ENCODE measurements at places on chromosomes 11 and 22.

DNA sequence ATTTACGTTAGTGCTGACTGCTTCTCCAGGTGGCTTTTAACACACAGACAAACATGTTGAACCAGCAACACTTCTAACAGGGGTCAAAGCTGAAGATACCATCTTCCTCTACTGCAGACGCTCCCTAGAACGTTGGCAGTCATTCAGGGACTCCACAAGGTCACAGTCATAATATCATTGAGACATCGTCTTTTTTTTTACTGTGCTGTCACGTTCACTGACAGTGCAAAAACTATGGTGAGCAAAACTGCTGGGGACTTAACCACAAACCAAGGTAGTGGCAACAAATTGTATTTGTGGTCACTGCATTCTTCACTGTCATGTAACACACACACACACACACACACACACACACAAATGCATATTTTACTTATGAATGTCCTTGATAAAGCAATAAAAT lies 244.9 kb downstream of the CASP12 start:
- no peak for DNase-seq

DNA sequence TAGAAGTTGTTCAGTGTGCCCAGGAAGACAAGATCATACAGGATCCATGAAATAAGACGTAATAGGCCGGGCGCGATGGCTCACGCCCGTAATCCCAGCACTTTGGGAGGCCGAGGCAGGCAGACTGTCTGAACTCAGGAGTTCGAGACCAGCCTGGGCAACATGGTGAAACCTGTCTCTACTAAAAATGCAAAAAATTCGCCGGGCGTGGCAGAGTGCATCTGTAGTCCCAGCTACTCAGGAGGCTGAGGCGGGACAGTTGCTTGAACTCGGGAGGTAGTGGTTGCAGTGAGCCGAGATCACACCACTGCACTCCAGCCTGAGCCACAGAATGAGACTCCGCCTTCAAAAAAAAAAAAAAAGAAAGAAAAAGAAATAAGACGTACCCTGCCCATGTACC lies 56.7 kb downstream of the APOL3 start:
- no peak for DNase-seq

DNA sequence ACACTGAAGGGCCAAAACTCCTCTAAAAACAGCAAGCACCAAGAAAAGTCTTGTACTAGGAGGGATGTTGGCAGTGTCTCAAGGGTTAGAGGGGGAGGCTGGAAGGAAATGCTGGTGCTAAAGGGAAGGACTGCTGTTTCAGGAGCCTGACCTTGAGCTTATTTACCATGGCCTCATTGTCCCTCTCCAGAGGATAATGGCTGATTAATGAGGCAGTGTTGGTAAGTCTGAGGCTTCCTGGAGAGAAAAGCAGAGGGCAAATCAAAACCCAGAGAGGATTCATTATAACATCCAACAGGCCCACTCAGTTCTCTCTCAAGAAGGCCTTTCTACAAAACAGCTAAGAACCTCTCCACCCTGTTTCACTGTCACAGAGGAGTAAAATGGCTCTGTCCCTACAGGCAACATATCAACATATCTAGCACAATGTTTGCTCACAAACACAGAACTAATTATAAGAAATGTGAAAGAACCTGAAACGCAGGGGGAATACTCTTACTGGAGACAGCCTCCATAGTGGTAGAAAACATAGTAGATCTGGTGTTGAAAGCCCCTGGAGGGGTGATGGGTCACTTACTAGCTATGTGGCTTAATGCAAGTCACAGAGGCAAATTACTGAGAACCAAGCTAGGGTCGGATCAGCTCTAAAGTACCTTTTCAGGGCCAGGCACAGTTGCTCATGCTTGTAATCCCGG lies 31.4 kb downstream of the NUMA1 start:
- DNase-seq: no peak

- no peak for DNase-seq
These were observed 229.0 kb upstream of the ZC3H12C start for GRCh38 chr11:109864151-109864661.

GRCh38 chr11:6825231-6825744 lies 20.2 kb upstream of the OR10A5 start:
- DNase-seq: no peak

DNA sequence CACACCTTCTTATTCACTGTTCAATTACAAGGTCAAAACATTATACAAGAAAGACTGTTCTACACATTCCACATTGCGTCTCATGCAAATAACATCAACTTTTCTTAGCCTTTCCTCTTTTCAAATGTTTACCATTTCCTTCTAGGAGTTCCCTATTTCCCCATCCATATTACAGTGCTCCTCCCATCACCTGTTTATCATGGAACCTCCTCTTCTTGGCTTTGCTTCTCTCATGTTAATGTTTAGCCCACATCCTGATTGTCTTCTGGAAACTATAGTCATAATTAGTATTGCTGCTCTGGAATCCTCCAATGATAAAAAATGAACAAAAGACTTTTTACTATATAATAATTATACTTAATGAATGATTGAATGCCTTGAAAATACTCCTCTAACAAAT lies 21.3 kb downstream of the OR52E1 start:
- DNase-seq: no peak

- DNase-seq: no peak
These were observed 4.3 kb downstream of the DGCR6L start for GRCh38 chr22:20315337-20316216.

DNA sequence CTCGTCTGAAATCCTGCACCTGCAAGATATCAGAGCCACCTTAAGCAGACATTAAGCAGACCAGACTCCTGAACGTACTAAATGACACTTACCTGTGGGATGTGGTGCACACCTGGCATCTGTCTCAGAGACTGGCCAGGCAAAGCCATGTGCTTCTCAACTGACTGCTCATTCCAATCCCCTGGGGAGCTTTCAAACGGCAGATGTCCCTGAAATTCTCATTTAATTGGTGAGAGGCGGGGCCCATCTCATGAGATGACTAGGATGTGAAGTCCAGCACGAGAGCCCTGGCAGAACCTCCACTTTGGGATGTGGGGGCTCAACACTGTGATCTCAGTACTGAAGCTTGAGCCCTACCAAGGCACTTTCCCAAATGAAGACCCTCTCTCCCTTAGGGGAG lies 84.9 kb upstream of the HMGXB4 start:
- DNase-seq: no peak

DNA sequence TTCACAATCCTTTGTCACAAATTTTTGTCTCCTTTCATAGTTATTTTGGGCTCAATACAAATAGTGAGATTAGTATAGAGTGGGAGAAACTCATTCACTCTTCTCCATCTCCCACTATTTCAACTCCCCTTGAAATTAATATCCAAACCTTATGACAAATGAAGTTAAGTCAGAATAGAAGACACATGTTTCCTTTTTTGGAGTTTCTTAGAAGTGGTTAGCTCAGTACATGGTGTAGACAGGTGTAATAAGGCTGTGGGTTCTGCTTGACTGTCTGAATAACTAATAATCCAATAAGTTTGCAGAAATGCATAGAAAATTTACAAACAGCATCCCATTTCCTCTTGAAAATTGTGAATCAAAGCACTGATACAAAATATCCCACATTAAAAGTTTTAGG lies 10.8 kb upstream of the HSPA8 start:
- no peak for DNase-seq
